ENCODE measurements at places on chromosomes 6 and 20.

DNA sequence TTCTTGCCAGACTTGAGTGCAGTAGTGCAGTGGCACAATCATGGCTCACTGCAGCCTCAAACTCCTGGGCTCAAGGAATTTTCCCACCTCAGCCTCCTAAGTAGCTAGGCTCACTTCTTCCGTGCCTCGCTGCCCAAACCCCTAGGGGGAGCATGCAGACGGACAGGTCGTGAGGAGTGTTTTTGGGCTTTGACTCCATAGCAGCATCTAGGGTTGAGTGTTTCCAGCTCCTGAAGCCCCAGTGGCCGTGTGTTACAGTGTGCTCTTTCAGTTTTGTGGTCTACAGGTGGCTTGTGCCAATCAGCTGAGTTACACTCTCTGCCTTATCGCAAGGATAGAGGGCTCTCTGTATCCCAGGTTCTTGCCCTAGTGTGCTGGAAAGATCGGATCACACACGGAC, 33.4 kb downstream of the NCOA3 start:
- DNase-seq = no peak

- no peak for DNase-seq
These were observed 351.4 kb upstream of the CDH4 start for GRCh38 chr20:60900618-60901017.

GRCh38 chr6:131122007-131122406, 13.3 kb upstream of the AKAP7 start:
- no peak for DNase-seq

- no peak for DNase-seq
These were observed 186.0 kb upstream of the KCNK16 start for GRCh38 chr6:39508515-39508914.

DNA sequence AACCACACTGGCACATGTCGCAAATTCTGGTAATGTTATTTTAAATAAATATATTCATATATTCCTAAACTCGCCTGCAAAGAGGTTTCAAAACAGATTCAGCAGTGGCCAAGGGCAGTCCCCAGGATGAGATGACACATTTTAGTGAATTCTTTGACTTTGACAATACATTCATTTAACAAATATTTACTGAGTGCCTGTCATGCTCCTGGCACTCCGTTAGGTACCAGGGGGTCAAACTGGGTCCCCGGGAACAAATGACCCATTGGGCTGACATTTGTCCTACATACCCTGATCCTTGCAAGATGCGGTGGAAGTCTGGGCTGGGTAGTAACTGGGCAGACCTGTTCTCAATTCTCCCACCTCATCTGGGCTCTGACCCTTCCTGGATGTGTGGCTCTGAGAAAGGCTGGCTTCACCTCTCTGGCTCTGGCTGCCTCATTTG, 74.9 kb downstream of the FYN start:
- no peak for DNase-seq

- no peak for DNase-seq
These were observed 45.1 kb upstream of the TBX18 start for GRCh38 chr6:84809455-84809854.

GRCh38 chr20:41038878-41039404, 10.3 kb downstream of the TOP1 start:
- no peak for DNase-seq

GRCh38 chr20:49695830-49696229, 17.8 kb downstream of the B4GALT5 start:
- no peak for DNase-seq

GRCh38 chr6:22343864-22344263, 47.0 kb upstream of the PRL start:
- no peak for DNase-seq

GRCh38 chr6:141719476-141719875, 413.2 kb upstream of the GJE1 start:
- DNase-seq = no peak

DNA sequence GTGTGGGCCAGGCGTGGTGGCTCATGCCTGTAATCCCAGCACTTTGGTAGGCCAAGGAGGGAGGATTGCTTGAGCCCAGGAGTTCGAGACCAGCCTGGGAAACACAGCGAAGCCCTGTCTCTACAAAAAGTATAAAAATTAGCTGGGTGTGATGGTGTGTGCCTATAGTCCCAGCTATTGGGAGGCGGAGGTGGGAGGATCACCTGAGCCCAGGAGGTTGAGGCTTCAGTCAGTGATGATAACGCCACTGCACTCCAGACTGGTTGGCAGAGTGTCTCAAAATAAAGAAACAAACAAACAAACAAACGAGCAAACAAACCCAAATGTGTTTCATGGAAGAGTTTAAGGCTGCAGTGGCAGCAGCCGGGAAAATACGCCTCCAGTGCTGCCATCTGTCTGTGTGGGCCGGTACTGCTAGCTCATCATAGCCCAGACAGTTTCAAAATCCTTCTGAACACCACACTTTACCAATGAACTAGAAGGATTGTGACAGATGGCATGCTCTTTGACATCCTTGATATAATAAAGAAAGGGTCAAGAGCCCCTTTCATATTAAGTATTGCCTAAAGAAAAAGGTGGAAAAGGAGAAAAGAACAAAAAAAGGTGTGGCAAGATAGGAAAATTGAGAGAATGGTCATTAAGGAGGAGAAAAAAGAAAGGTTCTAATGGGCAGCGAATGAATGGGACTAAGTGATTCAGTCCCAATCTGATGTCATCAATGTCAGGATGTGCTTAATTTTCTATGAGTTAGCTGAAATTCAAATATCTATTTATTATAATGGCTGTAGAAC, 298.6 kb downstream of the SYNE1 start:
- DNase-seq = peak; percentile 40

DNA sequence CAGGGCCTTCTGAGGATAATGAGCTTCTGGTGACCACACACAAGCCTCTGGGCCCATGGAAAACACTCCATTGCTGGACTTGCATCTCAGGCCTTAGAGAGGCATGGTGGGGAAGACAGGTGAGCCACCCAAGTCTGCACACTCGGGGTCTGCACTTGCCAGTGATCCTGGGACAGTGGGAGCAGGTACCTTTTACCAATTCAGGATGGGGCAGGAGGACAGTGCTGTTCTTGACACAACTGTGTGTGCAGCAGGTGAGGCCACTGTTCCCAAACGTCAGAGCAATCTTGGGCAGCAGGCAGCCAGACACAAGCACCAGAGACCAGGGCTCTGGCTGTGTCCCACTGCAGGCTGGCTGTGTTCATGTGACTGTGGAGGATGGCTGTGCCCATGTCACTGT, 221.3 kb downstream of the ERMARD start:
- DNase-seq = no peak

- no peak for DNase-seq
These were observed 33.3 kb upstream of the NKAIN2 start for GRCh38 chr6:123770247-123770949.

GRCh38 chr6:108113557-108114519, 39.3 kb upstream of the OSTM1 start:
- DNase-seq = no peak

- DNase-seq = no peak
These were observed 42.1 kb downstream of the DAAM2 start for GRCh38 chr6:39834278-39834677.

DNA sequence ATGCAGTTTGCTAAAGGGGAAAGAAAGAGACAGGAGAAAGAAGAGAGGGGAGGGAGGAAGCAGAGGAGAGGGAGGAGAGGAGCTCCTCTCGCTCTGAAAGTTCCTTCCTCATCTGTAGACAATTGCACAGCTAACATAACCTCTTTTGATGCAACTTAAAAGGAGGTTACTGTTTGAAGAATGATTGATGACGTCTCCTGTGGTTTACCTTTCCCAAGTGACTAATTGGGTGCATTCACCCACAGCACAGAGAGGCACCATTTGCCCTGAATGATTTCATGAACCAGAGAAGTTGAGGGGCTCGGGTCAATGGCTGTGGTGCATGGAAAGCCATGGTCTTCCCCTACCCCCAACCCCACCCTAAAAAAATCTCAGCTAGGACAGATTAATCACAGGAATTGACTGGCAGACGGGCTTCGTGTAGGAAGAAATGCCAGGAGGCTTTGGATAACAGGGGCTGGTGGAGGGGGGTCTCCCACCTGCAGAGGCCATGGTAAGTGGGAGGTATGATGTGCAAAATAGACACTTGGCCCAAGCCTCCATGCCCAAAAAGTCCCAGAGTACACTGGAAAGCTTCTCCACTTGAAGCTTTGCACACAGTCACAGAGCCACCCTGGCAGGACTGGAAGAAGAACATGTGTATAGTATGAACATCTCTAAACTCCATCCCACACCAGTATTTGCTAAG, 213.7 kb downstream of the ANKRD60 start:
- DNase-seq = no peak

GRCh38 chr20:7989379-7989778, 30.2 kb downstream of the TMX4 start:
- DNase-seq = no peak

DNA sequence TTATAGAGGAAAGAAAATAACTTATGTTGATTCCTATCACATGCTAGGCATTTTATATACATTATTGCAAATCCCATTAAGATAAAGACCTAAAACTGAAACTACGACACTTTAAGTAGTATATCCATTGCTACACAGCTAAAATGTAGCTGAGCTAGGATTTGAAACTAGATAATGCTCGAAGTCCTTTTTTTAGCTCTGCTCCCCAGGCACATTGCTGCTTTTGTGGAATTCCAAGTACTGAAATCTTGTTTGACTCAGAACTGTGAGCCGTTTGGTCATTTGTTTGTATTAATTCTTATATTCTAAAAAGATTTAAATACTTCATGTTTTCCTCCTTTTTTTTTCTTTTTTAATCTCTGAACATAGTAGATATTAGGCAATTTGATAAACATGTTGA, 644.8 kb downstream of the HACE1 start:
- no peak for DNase-seq

- peak; percentile 65 for DNase-seq
These were observed 3.7 kb downstream of the PRSS16 start for GRCh38 chr6:27251112-27251605.

DNA sequence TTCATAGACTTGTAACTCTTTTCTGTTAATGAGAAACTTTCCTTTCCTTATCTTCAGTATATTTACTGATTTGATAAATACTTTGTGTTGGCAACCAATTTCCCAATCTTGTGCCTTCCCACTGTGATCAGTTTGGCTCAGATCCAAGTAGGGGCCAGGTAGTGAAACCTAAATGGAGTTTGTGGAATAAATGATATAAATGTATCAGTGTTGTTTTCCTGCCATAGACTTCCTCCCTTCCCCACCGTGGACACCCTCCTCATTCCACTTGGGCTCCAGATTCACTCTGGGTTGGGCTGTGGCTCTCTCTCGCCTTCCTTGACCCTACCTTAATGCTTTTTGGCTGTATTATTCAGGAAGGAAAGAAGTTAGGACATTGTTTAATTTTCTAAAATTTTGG, 1.3 kb downstream of the ZKSCAN3 start:
- no peak for DNase-seq

- no peak for DNase-seq
These were observed 7.7 kb upstream of the TMEM181 start for GRCh38 chr6:158552055-158552795.
